Activated T-helper 1 cell treated with anti-CD3 and anti-CD28 coated beads, Interleukin-12 subunit alpha, Interleukin-12 subunit beta, Interleukin-2, Interleukin-4 antibody, amounts not matched to agents 30 ng/mL and 10 ng/mL and 1 ng/mL, durations not matched to agents 14 hours and 24 hours and 36 hours (primary cell): ENCODE measurements at places on chromosomes 4 and X. TPM values are rescaled to one million over a fixed set of nuclear protein-coding genes. Genes with fewer than 3 reads are reported as not detected.

Gene POU3F4
- total RNA-seq, result not detected in 2 replicates

Gene NWD2
- total RNA-seq, result not detected in 2 replicates

Gene MAOB
- not detected in 2 replicates for total RNA-seq

Gene CXorf65
- total RNA-seq, result 17.1 and 21.2 TPM in 2 replicates

Gene MAGEC1
- not detected in 2 replicates for total RNA-seq

Gene SHROOM2
- not detected in 2 replicates for total RNA-seq

Gene ASIC5
- total RNA-seq, result not detected in 2 replicates

DNA sequence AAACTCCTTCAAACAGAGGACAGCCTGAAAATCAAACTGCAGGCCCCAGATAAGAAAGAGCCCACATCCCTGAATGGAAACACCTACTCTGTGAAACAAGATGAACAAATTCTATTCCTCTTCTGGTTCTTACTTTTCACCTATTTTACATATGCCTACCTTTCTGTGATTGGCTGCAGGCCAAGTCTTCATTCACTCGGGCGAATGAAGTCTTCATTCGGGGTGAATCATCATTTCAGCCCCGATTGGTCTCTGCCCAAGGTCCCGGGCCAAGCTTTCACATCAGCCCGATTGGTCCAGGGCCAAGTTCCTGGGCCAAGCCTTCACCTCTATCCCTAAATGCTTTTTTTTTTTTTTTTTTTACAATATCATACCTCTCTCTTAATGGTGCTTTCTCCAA is 529.8 kb upstream of the ACTRT1 start:
- DNase-seq, result no peak
- no peak overlapping the region for H3K4me3 ChIP-seq
- H3K36me3 ChIP-seq, result no peaks in the 10 kb centered on the region
- no peaks in the 10 kb centered on the region for H3K4me1 ChIP-seq
- H3K27me3 ChIP-seq, result no peaks in the 10 kb centered on the region
- H3K27ac ChIP-seq, result no peak overlapping the region

DNA sequence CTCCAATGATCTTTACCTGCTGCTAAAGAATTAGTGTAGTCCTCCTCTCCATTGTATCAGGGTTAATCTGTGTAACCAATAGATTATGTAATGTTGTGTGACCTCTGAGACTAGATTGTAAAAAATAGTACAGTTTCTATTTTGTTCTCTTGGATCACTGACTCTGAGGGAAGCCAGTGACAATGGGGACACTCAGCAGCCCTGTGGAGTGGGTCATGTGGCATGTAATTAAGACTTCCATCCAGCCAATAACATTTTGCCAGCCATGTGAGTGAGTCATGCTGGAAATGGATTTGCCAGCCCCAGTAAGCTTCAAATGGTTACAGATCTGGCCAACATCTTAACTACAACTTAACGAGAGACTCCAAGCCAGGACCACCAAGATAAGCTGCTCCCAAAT is 332.3 kb downstream of the PTTG2 start:
- no peak for DNase-seq
- H3K27ac ChIP-seq, result no peak overlapping the region

DNA sequence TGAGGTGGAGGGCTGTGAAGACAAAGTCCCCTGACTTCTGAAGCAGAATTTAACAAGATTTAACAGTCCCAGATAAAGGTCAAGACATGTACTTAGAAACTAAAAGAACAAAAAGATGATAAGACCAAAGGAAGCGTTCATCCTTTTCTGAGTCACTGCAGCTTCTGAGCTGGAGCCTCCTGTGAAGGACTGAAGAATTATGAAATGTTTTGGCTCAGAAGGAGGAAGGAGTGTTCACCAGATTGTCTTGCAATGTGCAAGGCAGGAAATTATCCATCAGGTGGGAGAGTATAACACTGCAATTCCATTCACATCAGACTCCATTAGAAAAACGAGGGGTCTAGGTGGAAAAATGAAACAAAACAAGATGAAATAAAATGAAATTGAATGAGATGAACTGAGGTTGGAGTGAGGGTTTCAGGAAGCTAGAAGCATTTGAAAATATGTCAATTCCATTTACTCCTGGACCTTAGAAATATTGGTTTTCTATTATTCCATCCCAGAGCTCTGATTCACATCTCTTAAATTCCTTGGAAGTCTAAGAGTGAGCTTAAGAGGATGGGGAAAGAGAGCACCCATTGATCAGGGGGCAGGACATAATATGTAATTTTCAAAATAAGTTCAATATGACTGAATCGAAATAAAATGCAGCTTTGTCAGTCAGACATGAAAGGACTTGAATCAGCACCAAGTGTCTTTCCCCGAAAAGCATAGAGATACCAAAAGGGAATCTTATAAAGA is 186.1 kb upstream of the LNX1 start:
- H3K4me3 ChIP-seq, result no peak overlapping the region
- H3K27ac ChIP-seq, result no peak overlapping the region
- no peaks in the 10 kb centered on the region for H3K4me1 ChIP-seq
- peaks cover 8% of the 10 kb centered on the region for H3K27me3 ChIP-seq

DNA sequence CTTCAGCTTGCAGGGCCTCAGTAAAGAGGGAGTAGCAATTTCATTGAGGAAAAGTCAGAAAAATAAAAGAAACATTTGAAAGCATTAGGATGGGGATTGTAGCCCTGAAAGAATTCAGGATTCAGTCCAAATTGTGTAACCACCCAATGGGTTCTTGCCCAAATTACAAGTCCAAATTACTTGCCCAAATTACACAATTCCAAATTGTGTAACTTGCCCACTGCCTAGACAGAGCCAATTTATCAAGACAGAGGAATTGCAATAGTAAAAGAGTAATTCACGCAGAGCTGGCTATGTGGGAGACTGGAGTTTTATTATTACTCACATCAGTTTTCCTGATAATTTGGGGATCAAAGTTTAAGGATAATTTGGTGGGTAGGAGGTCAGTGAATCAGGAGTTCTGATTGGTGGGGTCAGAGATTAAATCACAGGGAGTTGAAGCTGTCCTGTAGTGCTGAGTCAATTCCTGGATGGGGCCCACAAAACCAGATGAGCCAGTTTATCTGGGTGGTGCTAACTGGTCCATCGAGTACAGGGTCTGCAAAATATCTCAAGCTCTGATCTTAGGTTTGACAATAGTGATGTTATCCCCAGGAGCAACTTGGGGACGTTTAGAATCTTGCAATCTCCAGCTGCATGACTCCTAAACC is 18.1 kb upstream of the PAGE5 start:
- H3K27me3 ChIP-seq, result no peaks in the 10 kb centered on the region
- H3K4me3 ChIP-seq, result no peak overlapping the region
- no peaks in the 10 kb centered on the region for H3K36me3 ChIP-seq
- no peak overlapping the region for H3K27ac ChIP-seq
- H3K4me1 ChIP-seq, result no peaks in the 10 kb centered on the region

DNA sequence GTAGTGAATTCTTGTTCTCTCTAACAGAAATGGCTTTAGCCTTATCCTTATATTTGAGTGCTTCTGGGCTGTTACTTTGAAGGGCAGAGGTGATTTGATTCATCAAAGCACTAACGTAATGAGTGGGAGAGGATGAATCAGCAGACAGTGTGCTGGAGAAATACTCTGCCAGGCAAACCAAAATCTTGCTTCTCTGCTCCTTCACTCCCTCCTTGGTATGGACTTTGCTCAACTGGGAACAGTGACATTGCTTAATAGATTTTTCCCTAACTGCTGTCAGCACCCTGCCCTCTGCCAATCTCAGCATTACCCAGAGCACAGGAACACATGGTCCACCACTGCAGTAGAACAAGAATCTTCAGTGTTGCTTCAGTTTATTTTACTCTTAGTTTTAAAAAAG is 56.0 kb downstream of the PDLIM5 start:
- no peak overlapping the region for H3K4me3 ChIP-seq
- peaks cover 10% of the 10 kb centered on the region for H3K4me1 ChIP-seq
- no peaks in the 10 kb centered on the region for H3K27me3 ChIP-seq
- no peak overlapping the region for H3K27ac ChIP-seq
- no peak for DNase-seq
- no peaks in the 10 kb centered on the region for H3K36me3 ChIP-seq

DNA sequence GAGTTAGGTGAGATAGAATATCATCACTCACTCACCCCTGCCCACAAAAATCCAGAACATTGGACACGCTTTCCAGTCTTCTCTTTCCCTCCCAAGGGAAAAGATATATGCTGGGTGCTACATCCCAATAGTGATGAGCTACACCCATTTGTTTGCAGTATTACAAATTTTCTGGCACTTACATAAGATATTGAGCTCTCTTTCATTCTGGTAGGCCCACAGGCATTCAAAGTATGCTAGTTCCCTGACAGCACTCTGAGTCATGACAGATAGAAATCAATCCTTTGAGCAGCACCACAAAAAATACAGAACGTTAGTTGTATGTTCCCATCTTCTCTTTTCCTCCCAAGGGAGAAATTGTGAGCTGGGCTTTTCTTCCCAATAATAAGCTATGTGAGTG is 477.6 kb upstream of the GRID2 start:
- H3K27me3 ChIP-seq, result no peaks in the 10 kb centered on the region
- no peak overlapping the region for H3K4me3 ChIP-seq
- H3K4me1 ChIP-seq, result no peaks in the 10 kb centered on the region

DNA sequence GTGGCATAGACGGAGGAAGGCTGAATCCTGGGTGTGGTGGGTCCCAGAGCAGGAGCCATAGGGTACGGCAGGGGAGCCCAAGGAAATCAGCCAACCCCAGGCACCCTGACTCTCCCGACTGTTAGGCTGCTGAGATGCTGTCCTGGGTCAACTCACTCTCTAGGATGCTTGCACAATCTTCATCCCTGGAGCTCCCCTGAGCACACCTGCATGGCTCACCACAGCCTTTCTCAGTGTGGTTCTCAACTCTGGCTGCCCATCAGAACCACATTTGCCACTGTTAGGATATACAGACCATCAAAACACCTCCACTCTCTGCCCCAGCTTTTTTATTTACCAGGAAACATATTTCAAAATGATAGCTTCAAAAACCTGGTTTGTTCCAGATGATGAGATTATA is 236.3 kb downstream of the FBXW7 start:
- no peaks in the 10 kb centered on the region for H3K36me3 ChIP-seq
- H3K27me3 ChIP-seq, result peaks cover 7% of the 10 kb centered on the region
- DNase-seq, result no peak
- H3K4me1 ChIP-seq, result no peaks in the 10 kb centered on the region
- H3K27ac ChIP-seq, result no peak overlapping the region
- no peak overlapping the region for H3K4me3 ChIP-seq

DNA sequence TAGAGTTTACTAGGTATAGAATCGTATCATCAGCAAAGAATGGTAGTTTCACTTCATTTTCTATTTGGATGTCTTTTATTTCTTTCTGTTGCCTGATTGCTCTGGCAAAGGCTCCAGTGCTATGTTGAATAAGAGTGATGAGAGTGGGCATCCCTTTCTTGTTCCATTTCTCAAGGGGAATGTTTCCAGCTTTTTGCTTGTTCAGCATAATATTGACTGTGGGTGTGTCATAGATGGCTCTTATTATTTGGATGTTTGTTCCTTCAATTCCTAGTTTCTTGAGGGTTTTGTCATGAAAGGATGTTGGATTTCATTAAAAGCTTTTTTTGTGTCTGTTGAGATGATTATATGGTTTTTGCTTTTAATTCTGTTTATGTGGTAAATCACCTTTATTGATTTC is 1114.5 kb downstream of the RAPGEF2 start:
- DNase-seq, result no peak
- H3K27me3 ChIP-seq, result no peaks in the 10 kb centered on the region
- H3K4me3 ChIP-seq, result no peak overlapping the region
- no peaks in the 10 kb centered on the region for H3K4me1 ChIP-seq
- no peak overlapping the region for H3K27ac ChIP-seq
- H3K36me3 ChIP-seq, result no peaks in the 10 kb centered on the region

DNA sequence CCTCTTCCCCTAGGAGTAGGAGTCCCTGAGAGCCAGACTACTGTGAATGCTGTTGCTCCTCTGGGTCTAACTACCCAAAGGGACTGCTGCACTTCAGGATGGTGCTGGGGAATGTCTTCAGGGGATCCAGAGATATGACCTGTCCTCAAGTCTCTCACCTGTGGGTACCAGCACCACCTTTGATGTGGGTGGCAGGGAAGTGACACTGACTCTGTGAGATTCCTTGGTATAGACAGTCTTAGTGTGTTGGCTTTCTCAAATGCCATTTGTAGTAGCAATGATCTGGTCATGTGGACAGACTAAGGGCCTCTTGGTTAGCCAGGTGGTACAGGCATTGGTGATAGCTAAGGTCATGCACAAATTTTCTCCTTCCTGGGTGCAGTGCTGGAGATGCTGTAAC is 108.9 kb upstream of the ADAMTS3 start:
- H3K4me1 ChIP-seq, result no peaks in the 10 kb centered on the region
- H3K27me3 ChIP-seq, result peaks cover 2% of the 10 kb centered on the region
- DNase-seq, result no peak
- no peak overlapping the region for H3K27ac ChIP-seq

DNA sequence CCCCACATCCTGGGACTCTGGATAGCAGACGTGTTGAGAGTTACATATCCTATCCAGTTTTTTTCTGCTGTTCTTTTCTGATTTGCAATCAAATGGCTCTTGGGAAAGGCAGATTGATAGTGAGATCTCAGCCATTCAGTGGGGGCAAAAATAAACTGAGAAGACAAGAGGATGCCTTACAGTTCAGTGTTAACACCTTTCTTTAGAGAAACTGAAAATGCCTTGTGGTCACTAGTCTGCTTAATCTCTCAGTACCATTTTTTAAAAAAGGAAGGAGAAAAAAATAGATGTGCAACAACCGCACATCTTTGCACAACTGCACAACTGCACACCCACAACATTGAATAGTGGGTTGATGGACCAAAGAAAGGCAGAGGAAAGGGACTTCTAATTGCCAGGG is 109.3 kb downstream of the ARHGEF9 start:
- H3K27me3 ChIP-seq, result no peaks in the 10 kb centered on the region
- no peaks in the 10 kb centered on the region for H3K4me1 ChIP-seq
- no peak overlapping the region for H3K4me3 ChIP-seq
